Activated T-helper 9 cell treated with anti-CD3 and anti-CD28 coated beads, Interleukin-2, amount 50 U/mL, for 16 hours (primary cell): ENCODE measurements at places on chromosomes 4 and X.

DNA sequence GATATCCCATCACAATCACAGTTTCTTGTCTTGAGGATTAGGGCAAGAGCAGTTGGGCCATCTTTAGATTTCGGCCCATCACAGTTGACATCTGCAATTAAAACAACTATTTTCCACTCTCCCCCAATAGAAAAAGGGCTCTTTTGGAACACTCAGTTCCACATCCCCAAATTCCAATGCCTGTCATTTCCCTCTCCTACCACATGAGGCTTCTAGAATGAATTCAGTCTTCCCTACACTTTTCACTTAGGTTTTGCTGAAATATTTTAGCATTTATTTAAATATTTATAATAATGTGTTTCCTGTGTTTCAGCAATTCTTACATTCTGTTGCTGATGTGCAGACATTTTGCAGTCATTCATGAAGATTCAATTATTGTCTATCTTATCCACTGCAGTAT lies 118.4 kb downstream of the COX18 start:
- no peak for DNase-seq

DNA sequence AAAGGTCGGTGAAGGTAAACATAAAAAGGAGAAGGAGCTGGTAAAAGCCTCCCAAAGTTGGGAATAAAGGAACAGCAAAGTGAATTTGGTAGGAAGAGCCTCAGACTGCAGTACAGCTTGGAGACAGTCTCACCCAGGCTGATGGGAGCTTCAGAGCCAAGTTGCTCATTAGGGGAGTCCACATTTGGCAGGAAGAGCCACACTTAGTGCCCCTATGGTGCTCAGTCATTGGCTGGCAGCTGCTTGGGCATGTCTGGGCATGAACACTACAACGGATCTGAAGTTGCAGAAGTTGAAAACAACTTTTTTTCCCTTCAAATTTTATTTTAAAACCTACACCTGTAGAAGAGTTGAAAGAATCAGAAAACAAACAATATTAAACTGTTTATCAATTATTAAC lies 2497.3 kb downstream of the ARAP2 start:
- DNase-seq: no peak

GRCh38 chrX:19388064-19388679 lies 44.4 kb downstream of the PDHA1 start:
- no peak for DNase-seq

- DNase-seq: no peak
These were observed 105.6 kb downstream of the C4orf51 start for GRCh38 chr4:145785391-145786008.

- DNase-seq: no peak
These were observed 220.0 kb upstream of the SPRY1 start for GRCh38 chr4:123176605-123177004.
